ENCODE measurements at places on chromosomes 16 and 17.
A peak's percentile ranks its signal among the peaks of the same experiment; 100 is the strongest.

DNA sequence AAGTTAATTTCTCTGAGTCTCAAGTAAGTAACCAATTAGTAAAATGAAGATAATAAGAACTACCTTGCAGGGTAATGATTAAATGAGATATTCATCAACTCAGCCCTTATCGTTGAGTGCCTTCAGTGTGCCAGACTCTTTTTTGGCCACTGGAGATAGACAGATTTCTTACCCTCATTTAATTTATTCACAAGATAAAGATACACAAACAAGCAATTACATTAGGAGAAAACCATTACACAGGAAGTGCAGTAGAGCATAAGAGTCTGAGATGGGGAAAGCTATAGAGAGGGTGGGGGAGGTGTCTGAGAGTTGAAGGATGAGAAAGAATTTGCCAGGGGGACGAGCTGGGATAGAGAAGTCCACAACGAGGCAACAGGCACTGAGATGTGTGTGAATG lies 72.5 kb upstream of the BCAR1 start:
- DNase-seq: no peak

DNA sequence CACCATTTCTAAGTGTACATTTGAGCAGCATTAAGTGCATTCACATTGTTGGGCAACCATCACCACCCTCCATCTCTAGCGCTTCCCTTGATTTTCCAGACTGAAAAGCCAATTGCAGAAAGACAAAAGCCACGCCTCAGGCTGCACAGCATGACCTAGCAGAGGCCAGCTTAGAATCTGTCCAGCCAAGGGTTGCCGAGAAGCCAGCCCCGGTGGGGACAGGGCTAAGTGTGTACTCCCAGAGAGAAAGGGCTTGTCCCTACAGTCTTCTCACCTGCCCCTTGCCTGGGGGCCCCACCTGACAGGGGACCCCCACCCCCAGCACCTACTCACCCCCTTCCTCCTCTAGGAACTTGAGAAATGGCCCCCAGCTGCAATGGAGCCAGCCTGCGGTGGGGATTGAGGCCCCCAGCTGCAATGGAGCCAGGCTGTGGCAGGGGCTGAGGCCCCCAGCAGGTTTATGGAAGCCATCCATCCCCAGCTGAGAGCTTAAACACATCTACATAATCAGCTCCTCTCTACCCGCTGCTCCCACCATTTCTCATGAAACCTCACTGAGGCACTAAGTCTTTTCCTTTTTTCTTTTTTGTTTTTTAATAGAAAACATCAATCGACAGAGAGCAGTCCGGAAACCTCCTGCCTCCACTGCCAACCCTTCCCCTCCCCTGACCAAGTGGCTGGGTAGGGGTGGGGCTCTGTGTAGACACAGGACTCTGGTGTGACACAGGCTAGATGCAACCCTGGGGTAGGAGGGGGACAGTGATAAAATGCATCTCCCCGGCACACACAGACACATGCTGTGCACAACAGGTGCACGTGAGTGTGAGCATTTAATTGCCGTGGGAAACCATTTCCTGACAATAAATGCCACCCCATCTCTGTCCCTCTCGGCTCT lies 77.9 kb downstream of the CCT6B start:
- DNase-seq: no peak

- DNase-seq: no peak
These were observed 27.1 kb downstream of the PPM1D start for GRCh38 chr17:60627124-60627523.

GRCh38 chr16:27326738-27327585 lies 13.2 kb downstream of the IL4R start:
- peak; percentile 55 for DNase-seq

DNA sequence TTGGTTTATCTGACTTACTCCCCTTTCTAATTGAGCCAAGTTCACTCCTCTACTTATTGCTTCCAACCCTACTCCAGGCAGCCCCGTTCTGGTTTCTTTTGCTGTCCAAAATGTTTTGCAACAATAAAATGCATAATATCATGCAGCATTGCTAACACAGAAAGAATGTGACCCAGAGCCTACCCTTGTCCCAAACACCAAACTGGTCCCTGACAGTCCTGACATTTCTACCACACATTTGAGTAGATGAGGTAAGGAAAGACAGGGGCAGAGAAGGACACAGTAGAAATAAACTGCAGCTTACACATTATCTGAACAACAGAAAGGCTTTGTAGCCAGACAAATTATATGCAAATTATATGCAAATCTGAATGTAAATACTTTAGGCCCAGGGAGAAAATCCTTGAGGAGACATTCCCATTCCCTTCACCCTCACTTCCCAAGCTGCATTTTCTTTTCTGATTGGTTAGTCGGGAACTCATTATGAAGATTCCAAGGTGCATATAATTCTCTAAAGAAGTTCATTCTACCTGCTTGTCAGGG lies 31.6 kb downstream of the SOX9 start:
- no peak for DNase-seq

- DNase-seq: no peak
These were observed 274.5 kb downstream of the C16orf95 start for GRCh38 chr16:87042551-87043230.

- no peak for DNase-seq
These were observed 90.2 kb downstream of the CDH8 start for GRCh38 chr16:61946019-61946418.

- no peak for DNase-seq
These were observed 50.5 kb downstream of the MYO18A start for GRCh38 chr17:29129731-29130130.

DNA sequence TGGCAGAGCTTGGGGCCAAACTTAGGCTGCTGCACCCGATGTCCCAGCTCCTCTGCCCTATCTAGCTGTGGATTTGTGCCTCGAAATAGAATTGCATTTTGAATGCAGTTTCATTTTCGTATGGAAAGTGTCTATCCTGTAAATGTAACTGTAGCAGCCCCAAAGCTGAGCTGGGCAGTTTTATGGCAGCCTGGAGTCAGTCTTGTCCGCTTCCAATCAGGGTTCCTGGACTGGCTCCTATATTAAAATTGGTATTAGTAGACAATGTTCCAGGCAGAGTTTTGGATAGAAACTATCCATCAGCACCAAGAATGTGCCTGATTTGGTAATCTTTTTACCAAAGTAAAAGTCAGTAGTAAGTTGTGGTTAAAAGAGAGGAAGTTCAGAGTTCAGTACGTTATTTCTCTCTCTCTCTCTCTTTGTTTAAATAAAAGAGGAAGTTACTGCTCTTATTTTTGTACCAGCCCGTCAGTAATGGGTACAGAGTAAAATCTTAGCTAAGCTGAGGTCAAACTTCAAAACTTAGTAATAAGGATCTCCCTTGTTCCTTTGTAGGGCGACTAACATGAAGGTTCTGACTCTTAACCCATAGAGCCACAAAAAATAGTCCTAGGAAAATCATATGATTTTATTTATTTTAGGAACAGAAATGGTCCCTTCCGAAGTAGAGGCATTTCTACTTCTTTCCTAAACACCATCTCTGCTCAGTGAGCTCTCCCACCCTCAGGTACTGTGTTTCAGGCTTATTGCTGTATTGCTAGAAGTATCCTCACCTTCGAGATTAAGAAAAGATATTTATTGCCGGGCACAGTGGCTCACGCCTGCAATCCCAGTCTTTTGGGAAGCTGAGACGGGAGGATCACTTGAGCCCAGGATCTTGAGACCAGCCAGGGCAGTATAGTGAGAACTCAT lies 28.0 kb downstream of the PRKCB start:
- no peak for DNase-seq

GRCh38 chr16:56912746-56913708 lies 18.9 kb upstream of the HERPUD1 start:
- no peak for DNase-seq

GRCh38 chr16:88060524-88061219 lies 109.4 kb downstream of the BANP start:
- DNase-seq: no peak

GRCh38 chr16:21937336-21937829 lies 15.8 kb upstream of the UQCRC2 start:
- DNase-seq: no peak

DNA sequence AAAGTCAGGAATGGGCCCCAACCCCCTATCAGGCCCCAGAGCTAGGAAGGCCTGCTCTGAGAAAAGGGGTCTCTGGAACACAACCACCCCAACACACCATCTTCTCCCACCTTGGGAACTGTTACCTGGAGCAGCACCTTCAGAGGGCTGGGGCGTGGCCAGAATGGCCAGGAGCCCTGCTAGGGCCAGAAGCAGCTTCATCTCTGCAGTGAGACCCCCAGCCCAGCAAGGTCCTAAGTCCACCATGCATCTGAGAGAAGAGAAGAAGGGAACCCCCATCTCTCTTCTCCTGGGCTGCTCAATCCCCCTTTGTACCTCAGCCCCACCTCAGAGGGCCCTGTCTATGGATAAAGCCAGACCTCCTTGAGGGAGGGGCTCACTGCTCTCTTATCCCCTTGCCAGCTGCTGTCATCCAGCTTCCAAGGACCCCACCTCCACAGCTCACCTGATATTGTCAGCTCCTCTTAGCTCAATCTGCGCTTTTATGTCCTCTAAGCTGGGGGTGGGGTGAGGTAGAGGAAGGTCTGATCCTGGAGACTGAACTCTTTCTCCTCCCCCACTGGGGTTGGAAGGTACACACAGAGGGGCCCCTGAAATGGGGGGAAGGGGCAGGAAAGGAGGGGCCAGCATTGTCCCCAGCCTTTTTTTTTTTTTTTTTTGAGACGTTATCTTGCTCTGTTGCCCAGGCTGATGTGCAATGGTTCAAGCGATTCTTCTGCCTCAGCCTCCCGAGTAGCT lies at the start of gene MPO:
Gene MPO, minus strand, starts transcription at position 456 of the 738 bp plus-strand sequence. Its CDS starts 177 bp downstream, at position 279.
- no peak for DNase-seq

DNA sequence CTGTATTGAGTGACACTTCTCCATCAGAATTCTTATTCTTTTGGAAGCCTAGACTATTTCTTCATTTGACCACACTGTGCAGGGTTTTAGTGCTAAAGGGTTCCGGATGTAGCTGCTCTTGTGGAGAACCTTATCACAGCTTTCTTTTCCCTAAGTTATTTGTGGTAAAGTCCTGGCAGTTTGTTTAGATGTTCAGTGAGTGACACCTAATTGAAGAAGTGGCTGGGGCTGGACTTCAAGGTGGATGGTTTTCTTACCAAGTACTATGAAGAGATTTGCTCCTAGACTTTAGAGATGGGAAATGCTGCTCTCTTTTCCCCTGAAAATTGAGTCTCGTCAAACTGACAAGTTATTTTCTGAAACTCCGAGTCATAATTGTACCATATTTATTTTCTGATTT lies 144.0 kb upstream of the TBX2 start:
- no peak for DNase-seq

- DNase-seq: no peak
These were observed 27.9 kb upstream of the DBNDD1 start for GRCh38 chr16:90046971-90047713.

DNA sequence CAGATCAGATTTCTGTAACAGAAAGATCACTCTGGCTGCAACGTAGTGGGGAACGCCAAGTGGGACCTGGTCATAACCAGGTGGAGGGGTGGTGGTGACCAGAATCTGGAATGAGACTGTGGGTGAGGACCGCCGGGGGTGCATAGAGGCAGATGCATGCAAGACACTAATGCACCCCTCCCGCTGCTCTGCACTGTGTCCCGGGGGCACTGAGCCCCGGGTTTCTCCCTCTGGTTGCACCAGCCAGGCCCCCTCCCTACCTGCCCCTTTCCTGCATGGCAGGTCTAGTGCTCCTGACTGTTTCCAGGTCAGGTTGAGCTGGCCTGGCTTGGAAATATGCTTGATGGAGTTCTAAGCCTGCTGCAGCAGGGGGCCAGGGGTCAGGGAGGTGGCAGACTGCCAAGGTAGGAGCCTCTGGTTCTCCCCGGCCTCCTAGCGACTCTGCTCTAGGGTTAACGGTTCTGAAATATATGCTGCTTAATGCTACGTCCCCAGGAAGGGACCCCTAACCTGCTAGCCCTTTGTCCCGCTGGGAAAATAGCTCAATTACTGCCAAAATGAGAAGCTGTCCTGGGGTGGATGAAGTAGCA lies 94.3 kb downstream of the SDK2 start:
- DNase-seq: no peak

GRCh38 chr17:79154446-79154845 lies 79.8 kb downstream of the ENGASE start:
- DNase-seq: no peak

DNA sequence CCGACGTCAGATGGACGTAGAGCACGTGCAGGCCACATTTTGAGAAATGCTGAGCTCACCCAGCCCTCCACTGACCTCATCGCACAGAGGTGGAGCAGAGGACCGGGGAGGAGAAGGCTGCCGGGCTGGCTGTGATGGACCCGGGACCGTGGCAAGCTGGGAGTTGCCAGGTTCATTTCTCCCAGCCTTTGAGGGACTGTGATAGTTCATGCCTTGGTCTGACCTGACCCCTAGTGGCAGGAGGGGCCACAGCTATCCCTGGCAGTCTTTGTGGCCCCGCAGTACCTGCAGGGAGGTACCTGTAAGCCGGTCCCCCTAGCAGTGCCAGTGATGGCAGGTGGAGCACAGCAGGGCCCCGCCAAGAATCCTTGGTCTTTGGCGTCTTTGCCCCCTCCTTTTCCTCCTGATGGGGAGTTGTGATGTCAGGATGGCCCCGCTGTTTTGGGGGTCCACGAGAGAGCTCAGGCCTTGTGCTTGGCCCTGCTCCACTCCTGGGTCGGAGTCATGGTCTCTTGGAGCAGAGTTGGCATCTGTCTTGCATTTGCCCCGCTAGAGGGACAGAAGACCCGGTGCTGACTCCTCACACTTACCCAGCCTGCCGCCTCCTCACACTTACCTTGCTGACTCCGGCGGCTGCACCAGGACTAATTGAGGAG lies 50.4 kb downstream of the OR1D5 start:
- DNase-seq: peak; percentile 56

Measured in activated naive CD8-positive, alpha-beta T cell treated with anti-CD3 and anti-CD28 coated beads, Interleukin-2, amount 10 ng/mL, durations not matched to agents 7 days and 5 days (primary cell).